Mucosa of gallbladder (tissue), 1 donor: ENCODE measurements at places on chromosomes 16 and 17.

DNA sequence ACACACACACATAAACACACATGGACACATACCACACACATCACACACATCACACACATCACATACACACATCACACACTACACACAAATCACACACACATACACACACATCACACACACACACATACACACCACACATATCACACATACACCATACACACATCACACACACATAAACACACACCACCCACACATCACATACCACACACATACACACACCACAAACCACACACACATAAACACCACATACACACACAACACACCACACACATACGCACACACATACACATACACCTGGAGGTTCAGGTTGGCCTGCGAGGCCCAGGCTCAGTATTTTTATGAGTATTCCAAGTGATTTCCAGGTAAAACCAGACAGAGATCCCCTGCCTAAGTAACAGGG lies 279.5 kb downstream of the FOXL1 start:
- DNase-seq = no peak

DNA sequence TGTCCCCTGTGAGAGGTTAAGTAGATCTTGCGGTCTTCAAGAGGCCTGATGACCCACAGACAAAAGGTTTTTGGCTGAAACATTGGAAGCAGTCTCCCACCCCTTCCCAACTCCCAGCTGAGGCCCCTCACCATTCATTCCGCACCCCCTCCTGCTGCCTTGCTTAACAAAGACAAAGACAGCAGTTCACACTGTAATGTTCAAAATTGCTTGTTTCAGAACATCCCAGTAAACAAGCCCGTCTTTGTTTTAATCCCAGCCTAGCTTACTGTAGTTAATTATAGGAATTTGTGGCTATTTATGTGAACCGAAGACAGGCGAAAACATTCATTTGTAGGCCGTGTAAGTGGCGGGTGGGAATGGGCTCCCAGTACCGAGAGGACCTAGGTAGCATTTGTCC lies 55.7 kb downstream of the IRX5 start:
- DNase-seq = no peak

- DNase-seq = peak; percentile 62
Measured at GRCh38 chr16:86631444-86631843, 53.1 kb downstream of the FOXL1 start.

- DNase-seq = no peak
Measured at GRCh38 chr17:16937431-16937830, 34.5 kb downstream of the TNFRSF13B start.

- DNase-seq = no peak
Measured at GRCh38 chr17:82449131-82449882, 1.2 kb downstream of the CYBC1 start.

- no peak for DNase-seq
Measured at GRCh38 chr17:69503711-69504110, 89.2 kb downstream of the MAP2K6 start.
